NCI-H1092 treated with DMSO at 0.1 percent for 48 hours (cell line): ENCODE measurements at places on chromosomes 16 and 17.

GRCh38 chr16:74477226-74477625, 55.9 kb upstream of the CLEC18B start:
- DNase-seq = no peak

DNA sequence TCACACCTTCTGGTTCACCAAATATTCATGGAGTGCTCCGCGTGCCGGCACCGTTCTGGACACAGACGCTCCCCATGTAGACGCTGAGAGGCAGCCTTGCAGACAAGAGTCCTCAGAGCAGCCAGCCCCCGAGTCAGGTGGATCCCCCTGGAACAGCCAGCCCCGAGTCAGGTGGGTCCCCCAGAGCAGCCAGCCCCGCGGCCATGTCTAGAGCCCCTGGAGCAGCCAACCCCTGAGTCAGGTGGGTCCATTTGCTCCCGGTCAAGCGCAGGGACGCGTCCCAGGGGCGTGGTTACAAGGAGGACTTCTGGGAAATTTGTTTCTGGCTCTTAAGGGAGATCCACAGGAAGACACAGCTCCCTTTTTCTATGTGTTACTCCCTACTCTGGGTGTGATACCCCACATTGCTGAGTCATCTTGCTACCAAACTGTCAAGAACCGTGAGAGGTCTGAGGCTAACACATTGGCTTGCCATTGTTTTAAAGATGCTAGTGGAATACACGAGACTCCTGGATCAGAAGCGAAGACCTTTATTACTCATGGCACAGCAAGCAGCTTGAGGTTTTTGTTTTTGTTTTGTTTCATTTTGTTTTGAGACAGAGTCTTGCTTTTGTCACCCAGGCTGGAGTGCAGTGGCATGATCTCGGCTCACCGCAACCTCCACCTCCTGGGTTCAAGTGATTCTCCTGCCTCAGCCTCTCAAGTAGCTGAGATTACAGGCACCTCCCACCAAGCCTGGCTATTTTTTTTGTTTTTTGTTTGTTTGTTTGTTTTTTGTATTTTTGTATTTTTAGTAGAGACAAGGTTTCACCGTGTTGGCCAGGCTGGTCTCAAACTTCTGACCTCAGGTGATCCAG, 43.3 kb upstream of the CBFA2T3 start:
- no peak for DNase-seq

- DNase-seq = no peak
Observed at GRCh38 chr17:67477687-67478086, 100.6 kb downstream of the PITPNC1 start.

DNA sequence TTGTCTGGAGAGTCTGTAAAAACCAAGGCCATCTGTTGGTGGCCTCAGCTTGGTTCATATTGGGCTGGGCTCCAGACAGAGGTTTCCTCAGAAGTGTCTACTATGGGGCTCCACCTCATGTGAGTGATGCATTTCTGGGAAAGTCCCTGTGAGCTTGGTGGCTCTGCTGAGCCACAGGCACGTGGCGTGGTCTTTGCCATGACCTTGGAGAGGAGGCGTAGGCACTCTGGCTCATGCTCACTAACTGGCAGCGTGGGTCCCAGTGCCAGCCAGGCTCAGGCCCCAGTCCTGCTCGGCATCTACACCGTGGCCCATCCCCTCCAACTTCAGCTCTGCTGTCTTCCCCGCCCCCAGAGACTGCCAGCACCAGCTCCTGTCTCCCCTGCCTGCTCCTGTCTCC, 10.7 kb upstream of the SMTNL2 start:
- DNase-seq = no peak

DNA sequence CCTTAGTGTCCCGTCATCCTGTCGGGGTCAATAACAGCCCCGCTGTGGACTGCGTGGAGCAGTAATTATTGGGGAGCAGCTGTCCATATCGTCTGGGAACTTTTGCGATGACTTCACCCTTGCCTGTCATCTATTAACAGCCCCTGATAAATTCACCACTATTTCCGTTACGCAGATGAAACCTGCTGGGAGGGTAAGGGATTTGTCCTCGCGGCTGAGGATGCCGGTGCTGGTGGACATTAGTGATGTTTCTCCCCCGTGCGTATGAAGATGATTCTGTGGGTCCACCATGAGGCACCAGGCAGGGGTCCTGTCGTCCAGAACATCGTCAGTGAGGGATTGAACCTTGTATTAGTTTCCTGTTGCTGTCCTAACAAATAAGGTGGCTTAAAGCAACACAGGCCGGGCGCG, 1.0 kb downstream of the FLYWCH2 start:
- DNase-seq = no peak

GRCh38 chr17:76150712-76151622, 9.9 kb upstream of the FOXJ1 start:
- DNase-seq = no peak

GRCh38 chr16:83728492-83728891, 79.3 kb upstream of the HSBP1 start:
- DNase-seq = peak; percentile 28

GRCh38 chr17:82388223-82388921, 16.8 kb downstream of the UTS2R start:
- DNase-seq = no peak

GRCh38 chr17:58875261-58875660, 119.6 kb downstream of the PPM1E start:
- DNase-seq = no peak

DNA sequence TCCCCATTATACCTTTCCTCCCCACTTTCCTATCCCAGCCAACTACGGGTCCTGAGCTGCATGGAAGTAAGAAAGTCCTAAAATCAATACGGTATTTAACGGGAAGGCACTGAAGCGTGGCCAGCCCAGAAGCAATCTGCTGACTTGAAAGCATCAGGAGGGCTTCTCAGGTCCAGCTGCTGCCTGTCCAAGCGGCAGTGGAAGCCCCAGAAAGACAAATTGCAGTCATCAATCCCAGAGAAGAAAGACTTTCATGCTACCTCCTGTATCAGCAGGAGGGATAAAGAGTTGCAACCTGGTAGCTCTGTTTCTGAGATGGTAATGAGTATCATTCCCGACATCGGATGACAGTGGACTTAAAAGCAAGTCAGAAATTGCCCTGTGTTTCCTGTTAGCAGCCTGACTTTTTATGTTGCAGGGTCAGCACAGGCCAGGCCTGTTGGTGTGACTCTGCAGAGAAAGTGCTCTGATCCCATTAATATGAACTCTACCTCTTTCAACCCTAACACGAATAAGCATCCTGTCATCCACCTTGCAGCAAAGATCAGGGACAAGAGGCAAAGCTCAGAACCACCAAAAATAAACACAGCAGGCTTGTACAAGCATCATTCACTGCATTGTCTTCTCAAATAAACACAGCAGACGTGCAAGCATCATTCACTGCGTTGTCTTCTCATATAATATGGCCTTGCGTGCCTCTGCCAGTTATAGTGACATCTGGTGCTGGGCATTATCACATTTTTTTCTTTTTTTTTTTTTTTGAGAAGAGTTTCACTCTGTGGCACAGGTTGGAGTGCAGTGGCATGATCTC, 358.6 kb upstream of the CDH11 start:
- DNase-seq = peak; percentile 43

GRCh38 chr17:10177913-10178505, 20.4 kb downstream of the GAS7 start:
- DNase-seq = no peak

DNA sequence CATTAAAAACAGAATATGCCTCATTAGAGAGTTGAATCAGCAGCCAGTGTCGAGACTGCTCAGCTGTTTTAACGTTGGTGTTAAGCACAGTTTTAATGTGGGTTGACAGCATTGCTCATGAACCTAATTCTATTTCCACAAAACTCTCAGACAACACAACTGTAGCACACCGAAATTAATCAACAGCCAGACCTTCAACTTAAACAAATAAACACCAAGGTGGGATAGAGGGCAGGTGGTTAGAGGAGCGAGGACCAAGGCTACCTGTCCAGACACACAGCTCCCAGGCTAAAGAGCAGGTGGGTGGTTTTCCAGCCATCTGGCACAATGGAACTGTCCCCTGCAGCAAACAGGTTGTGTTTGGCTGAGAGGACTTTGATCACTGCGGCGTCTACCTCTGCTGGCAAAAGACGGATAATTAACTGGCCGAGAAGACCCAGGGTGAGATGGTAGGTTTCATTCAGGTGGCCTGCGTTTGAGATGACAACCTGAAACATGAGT, 69.6 kb upstream of the ATP2A3 start:
- no peak for DNase-seq

GRCh38 chr16:31487720-31488467, 5.0 kb downstream of the SLC5A2 start:
- DNase-seq = peak; percentile 34

DNA sequence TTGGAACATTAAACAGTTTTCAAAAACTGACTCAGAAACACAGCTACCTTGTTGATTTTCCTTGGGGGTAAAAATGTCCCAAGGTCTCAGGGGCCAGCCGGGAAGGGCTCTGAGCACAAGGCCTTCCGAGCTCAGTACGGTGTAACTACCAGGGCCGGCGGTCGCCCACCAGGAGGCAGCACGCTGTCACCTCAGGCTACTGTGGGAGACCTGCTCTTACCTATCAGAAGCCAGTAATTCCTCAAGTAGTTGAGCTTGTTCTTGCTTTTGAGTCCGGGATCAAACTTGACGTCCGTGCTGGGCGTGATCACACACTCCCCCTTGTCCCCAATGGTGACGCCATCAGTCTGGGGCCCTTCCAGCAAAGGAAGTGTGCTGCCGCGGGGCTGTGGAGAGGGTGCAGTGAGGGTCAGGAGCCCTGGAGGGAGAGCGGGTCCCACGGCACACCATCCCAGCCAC, 43.4 kb upstream of the ICAM2 start:
- DNase-seq = peak; percentile 25

GRCh38 chr17:12730931-12731521, 58.3 kb upstream of the ARHGAP44 start:
- no peak for DNase-seq

DNA sequence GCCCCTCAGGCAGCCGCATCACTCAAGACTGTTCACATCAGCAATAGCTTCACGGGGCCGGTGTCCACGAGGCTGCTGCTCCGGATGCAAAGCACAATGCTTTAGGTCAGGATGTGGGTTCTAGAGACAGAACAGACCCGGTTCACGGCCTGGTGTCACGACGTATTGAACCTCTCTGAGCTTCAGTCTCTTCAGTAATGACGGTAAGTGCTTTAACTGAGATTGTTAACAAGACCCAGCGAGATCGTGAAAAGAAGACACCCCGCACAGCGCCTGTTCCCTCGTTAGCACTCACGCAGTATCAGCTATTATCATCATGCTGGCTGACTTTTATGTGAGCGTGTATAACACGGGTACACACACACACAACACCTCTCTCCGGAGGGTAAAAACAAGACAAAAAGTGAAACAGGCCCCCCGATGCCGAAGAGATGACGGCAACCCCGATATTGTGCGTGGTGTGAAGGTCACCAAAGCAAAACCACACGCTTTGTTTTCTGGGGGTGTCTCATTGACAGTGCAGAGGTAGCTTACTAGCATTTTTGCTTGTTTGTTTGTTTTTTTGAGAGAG, 21.4 kb upstream of the ABR start:
- no peak for DNase-seq

- no peak for DNase-seq
Observed at GRCh38 chr16:72036098-72036497, 18.2 kb upstream of the HP start.

DNA sequence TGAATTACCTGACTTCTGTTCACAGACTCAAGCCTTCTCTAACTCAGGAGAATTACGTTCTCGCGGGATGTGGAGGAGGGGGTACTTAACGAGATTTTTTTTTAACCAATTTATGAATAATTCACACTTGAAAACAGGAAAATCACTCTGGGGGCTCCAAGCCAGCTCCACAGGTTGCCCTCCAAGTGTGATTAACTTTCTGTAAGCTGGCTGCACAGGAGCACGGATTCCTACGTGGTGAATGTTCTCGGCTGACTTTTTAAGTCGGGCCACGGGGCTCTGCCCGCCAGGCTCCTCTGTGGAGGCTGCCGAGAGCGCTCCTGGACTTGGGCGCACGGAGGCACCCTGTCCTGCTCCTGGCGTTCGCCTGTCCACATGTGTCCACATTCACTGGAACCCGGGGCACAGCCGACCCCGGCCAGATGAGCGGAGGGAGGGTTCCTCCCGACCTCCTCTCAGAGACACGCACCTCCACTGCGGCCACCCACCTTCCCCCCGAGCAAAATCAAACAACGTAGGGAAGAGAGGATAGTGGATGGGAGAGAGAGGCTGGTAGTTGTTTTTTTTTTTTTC, 147.1 kb upstream of the CHMP6 start:
- DNase-seq = no peak

DNA sequence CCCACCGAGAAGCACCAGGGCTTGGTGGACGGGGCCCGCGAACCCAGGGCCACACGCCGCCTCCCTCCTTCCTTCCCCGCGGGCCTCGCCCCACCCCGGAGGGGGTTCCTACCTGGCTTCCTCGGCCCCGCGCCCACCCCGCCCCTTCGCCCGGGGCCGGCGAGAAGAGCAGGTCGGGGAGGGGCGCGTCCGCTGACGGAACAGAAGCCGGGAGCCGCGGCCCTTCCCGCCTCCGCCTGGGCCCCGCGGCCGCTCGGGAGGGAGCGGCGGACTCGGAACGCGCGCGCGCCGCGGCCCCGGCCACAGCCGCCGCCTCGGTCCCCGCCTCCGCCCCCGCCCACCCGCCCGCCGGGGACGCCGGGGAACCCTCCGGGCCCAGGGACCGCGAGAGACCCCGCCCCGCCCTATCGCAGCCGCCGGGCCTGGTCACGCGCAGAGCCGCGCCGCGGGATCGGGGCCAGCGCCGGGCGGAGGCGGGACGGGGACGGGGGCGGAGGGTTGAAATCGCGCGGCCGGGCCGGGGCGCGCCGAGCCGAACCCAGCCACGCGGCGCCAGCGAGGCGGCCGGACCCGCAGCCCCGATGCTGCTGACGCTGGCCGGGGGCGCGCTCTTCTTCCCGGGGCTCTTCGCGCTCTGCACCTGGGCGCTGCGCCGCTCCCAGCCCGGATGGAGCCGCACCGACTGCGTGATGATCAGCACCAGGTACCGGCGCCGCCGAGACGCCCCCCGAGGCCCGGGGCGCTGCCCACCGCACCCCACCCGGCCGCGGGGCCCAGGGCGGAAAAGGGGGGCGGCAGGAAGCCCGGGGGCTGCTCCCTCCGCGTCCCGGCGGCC, at the start of gene TLCD3A:
TSS of gene TLCD3A (plus strand) at position 530 of the 835 bp plus-strand sequence. CDS start at position 582, 52 bp downstream.
- DNase-seq = peak; percentile 39

GRCh38 chr17:75012346-75013091, at the start of gene MRPL58:
MRPL58 (plus strand) TSS chr17:75012670; CDS start chr17:75012687, 17 bp downstream.
- DNase-seq = peak; percentile 85

- DNase-seq = no peak
Observed at GRCh38 chr16:57127037-57127763, 34.8 kb downstream of the CPNE2 start.

DNA sequence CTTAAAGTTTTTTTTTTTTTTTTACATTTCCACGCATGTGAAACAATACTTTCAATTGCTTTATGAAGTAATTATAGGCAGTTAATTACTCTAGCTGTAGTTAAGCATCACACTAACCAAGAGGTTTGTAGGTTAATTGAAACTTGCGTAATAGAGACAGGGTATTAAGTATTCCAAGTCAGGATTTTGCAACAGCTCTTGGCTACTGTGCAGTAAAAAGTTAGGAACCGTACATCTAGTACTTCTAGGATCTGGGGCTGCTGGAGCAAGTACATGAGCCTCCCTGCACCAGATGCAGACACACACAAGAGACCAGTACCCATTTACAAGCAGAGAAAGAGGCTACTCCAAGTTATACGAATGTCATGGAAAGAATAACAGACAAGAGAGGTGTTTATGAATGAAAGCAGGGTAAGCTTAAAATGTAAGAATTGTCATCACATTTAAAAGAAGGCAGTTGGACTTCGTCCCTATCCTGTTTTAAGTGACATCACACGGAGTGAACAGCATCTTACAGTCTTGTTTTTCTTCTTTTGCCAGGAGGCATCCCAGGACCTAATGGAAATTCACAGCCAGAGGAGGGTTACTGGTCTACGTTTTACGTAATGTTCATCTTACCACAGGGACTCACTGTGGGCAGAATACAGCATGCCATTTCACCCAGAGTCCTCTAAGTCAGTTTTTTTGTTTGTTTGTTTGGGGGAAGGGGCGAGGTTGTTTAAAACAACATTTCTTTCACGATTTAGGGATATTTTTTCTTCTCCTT, 379.6 kb upstream of the PSMD7 start:
- DNase-seq = no peak
